T-cell (primary cell): ENCODE measurements at places on chromosomes 6 and 20.

- DNase-seq, result no peak
- no peaks in the 10 kb centered on the region for H3K27me3 ChIP-seq
- no peak overlapping the region for H3K4me3 ChIP-seq
- no peak overlapping the region for H3K27ac ChIP-seq
These were observed 139.4 kb downstream of the ID4 start for GRCh38 chr6:19976411-19977129.

GRCh38 chr20:10495173-10495572, 60.1 kb downstream of the SLX4IP start:
- DNase-seq, result no peak
- no peak overlapping the region for H3K4me3 ChIP-seq
- H3K27me3 ChIP-seq, result no peaks in the 10 kb centered on the region

- no peak for DNase-seq
- no peaks in the 10 kb centered on the region for H3K36me3 ChIP-seq
- peak overlapping the region; percentile 99 for H3K4me3 ChIP-seq
These were observed 416 bp upstream of the POLR1H start for GRCh38 chr6:30060606-30061091.

DNA sequence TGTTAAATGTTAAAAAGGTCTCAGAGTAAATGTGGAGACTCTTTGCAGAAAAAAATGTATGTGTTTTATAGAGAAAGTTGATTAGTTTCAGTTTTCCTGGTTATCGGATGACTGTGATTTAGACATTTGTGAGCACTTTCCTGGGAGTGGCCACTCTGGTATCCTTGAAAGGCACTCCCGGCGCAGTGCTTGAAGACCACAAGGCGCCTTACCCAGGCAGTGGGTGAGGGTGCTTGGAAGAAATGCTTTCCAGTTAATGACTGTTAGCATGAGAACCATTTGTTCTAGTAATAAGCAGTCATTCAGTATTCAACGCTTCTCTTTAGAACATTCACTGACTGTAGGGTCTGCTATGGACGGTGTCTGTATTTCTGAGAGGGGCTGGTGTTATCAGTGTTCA, 7.2 kb downstream of the CDS2 start:
- no peak overlapping the region for H3K4me3 ChIP-seq
- H3K27ac ChIP-seq, result no peak overlapping the region
- H3K4me1 ChIP-seq, result peaks cover 3% of the 10 kb centered on the region

DNA sequence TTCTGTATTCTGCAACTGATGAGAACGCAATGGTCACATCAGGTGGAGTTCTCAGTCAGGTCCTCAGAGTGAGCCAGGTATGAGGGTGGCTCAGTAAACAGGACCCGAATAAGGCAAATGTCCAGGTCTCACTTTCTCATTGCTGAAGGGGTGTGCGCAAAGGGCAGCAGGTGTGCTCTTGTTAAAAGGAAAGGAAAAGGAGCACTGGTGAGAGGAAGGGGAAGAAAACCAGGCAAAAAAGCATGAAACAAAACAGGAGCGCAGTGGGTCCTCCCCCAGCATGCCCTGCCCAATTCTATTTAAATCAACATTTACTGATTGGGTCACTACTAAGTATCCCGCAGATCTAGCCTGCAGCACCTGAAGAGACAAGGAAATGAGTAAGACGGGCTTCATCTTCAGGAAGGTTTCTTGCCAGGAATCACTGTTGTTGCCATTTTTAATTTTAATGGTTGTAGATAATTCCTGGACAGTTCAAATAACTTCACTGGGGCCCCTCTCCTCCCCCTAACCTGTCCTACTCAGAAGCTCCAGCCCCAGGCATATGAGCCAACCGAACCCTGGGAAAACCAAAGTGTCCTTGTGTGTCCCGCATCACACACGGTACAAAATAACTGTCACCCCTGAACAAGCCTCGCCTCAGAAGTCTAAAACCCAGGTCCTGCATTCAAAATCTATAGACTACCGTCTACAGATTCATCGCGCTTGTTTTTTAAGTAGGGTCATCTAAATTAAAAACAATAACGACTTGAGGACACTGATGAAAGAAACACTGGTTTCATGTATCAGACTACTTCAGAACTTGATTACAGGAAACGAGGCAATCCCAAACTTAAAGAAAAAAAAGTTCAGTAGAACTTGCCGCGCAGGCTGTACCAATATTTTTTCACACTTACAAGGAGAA, 980 bp downstream of the MBOAT1 start:
- peaks cover 33% of the 10 kb centered on the region for H3K4me1 ChIP-seq
- no peak for DNase-seq
- H3K27me3 ChIP-seq, result no peaks in the 10 kb centered on the region
- H3K4me3 ChIP-seq, result peak overlapping the region; percentile 54
- H3K27ac ChIP-seq, result peak overlapping the region; percentile 58
- H3K36me3 ChIP-seq, result no peaks in the 10 kb centered on the region
